ENCODE measurements at places on chromosomes 1 and 21.

- DNase-seq: no peak
Measured at GRCh38 chr1:22450351-22451021, 1.2 kb upstream of the ZBTB40 start.

DNA sequence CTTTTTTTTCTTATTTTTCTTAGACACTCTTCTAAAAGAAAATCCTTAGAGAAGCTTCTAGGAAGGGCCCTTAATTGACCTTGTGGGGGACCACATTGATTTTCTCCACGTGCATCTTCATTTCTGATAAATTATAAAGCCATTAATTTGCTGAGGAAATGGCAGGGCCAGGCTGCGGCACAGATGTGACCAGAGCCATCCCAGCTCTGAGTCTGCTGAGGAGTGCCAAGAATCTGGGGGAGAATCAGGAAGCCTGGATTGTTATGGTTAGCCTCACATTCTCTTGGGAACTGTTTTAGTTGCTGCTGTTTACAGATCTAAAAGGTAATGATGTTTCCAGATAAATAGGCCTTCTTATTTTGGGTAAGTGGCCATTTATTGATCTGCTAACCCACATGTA, 16.2 kb downstream of the PROX1 start:
- DNase-seq: no peak

GRCh38 chr1:200296091-200296661, 113.7 kb downstream of the ZNF281 start:
- no peak for DNase-seq

GRCh38 chr1:179230251-179230650, 774 bp upstream of the ABL2 start:
- no peak for DNase-seq

DNA sequence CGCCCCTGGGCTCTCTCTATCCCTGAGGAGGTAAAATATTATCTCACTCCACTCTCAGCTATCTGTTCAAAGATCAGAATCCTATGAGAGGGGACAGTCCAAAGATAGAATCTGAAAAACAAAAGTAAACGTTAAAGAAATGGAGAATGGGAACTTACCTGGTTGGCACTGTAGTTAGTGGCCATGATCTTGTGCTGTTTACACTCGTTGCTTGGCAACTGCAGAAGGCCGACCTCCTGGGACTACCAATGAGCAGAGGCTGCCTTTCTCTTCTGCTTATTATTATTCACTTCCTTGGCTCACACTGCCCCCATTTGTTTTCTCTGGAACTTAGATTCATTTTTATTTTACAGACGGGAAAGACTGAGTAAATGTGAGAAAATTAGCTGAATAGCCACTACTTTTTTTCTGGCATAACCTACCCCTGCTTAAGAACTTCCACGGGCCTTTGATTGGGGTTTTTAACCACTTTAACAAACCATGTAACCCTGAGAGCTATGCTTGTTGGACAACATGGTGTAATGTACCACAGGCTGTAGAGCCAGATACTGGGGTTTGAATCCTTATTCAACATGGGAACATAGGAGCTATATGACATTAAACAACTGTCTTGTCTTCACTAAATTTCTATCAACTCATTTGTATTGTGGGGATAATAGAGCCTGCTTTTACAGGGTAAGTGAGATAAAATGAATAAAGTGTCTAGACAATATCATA, at the start of gene CFAP126:
Gene CFAP126, minus strand, starts transcription at position 193 of the 717 bp plus-strand sequence. Its CDS starts 8 bp downstream, at position 185.
- DNase-seq: no peak

- no peak for DNase-seq
Measured at GRCh38 chr1:39509360-39510009, 18.0 kb downstream of the BMP8A start.

DNA sequence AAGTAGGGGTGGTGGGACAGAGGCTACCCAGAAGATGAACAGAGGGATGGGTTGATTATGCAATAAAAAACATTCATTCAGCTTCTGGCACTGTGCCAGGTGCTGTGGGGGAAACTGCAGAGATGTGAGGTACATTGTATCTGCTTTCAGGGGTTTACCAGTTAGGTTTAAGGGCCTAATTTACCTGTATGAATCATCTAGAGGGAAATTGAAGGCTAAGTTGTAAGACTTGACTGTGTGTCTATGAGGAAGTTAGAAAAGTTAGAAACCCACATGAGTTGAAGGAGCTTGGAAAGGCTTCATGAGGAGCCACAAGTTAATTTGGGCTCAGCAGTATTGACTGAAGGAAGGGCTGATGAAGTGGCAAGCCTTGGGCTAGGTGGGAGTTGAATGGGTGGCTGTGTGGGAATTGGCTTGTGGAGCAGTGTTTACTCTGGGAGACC, 36.7 kb upstream of the APOBEC4 start:
- DNase-seq: no peak
